ENCODE measurements at places on chromosomes 4 and X.

GRCh38 chr4:153419029-153419428 is 47.1 kb upstream of the TMEM131L start:
- DNase-seq, result no peak

DNA sequence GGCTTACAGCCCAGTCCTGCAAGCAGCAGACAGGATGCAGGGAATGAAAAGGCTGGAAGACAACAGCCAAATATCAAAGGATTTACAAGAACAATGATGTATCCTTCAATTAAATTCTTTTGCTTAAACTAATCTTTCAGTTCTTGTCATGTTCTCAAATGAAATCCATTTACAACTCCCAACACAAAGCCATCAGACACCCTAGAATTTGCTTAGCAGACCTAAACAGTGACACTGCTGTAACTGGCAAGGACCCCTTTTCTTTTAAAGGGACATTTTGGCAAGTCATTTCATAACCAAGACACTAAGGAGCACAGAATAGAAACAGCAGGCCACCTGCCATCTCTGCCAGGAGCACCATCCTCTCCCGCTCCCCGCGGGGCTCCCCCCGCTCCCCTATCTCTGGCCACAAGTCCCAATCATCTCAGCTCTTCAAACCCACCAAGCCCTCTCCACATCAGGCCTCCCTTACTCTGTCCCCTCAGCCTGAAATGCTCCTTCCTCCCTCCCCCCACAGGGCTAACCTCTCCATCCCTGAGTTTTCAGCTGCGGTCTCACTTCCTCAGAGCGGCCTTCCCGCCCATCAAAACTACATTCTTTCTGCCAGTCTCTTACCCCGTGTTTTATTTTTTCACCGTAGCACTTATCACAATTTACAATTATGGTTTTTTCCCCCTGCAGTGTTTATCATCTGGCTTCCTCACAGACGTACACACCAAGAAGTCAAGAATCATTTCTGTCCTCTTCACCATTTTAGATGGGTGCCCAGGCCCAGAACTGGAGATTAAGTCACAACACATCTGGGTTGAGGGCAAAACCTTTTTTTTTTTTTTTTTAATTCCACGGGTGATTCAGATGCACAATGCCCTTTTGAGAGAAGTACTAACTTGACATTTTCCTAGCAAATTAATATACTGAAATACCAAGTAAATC is 45.8 kb downstream of the TSPAN5 start:
- DNase-seq, result no peak

GRCh38 chrX:37331546-37331945 is 17.6 kb upstream of the PRRG1 start:
- no peak for DNase-seq

GRCh38 chrX:119755981-119756533 is 2.3 kb upstream of the SOWAHD start:
- DNase-seq, result peak; percentile 73

- DNase-seq, result no peak
Measured at GRCh38 chrX:6095469-6095868, 133.2 kb downstream of the NLGN4X start.

DNA sequence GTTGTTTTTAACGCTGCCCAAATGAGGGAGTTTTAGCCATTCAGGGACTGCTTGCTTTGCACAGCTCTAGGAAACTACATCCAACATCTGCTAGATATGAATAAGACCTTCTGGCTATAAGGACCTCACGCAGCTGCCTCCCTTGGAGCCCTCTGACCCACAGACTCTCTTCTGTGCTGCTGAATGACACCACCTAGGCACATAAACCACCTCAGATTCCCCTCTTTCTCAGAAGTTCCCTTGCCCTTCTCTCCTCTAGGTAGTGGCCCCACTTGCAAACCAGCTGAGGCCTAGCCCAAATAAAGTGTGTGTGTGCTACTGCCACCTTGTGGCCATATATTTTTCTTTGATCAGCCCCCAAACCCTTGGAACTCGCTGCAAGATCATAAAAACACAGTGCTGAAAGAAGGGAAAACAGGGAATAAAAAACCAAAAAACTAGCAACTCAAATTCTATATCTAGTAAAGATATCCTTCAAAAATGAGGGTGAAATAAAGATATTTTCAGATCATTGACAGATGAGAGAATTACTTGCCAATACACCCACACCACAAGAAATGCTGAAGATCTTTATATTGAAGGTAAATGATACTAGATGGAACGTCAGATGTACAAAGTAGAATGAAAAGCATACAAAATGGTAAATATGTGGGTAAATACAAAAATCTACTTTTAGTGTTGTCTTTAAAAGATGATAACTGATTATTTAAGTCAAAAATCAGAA is 265.9 kb downstream of the ADAMTS3 start:
- DNase-seq, result peak; percentile 35

GRCh38 chr4:165763640-165764039 is 109.4 kb upstream of the TLL1 start:
- DNase-seq, result no peak

DNA sequence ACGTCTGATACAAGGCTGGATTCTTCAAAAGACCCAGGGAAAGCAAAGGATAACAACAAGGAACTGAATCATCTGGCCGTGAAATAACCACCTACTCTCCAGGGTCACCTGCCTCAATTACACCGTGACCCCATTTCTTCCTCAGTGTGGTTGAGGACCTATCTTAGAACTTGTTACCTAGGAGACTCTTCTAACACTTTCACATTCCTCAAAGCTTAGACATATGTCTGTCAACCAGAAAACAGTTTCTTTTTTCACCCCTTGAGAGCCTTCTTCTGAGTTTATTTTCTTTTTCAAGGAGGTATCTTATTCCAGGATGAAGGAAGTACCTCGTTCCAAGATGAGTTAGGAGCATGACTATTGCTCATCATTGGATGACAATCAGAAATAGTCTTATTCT is 337.8 kb downstream of the ARHGAP24 start:
- peak; percentile 33 for DNase-seq

DNA sequence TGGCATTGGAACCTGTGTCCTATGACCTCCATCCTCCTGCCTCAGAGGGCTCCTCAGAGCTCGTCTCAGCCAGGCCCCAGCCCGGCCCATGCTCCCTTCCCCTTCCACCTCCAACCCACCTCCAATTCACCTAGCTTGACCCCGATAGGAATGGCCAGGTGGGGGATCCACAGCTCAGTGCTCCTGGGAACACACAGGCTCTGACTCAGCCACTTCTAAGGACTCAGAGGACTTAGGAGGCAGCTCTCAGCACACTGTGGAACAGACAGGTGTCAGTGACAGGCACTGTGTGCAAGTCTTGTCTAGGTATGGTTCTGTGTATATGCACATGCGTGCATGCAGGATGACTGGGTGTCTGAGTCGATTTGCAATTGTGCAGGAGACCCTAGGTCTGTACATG is 44.8 kb downstream of the PJA1 start:
- no peak for DNase-seq

GRCh38 chrX:130100180-130100579 is 10.1 kb downstream of the ELF4 start:
- DNase-seq, result no peak
